ENCODE measurements at places on chromosomes 1 and 21.

GRCh38 chr1:220808345-220809186 is 21.9 kb downstream of the MTARC1 start:
- peak; percentile 61 for DNase-seq

DNA sequence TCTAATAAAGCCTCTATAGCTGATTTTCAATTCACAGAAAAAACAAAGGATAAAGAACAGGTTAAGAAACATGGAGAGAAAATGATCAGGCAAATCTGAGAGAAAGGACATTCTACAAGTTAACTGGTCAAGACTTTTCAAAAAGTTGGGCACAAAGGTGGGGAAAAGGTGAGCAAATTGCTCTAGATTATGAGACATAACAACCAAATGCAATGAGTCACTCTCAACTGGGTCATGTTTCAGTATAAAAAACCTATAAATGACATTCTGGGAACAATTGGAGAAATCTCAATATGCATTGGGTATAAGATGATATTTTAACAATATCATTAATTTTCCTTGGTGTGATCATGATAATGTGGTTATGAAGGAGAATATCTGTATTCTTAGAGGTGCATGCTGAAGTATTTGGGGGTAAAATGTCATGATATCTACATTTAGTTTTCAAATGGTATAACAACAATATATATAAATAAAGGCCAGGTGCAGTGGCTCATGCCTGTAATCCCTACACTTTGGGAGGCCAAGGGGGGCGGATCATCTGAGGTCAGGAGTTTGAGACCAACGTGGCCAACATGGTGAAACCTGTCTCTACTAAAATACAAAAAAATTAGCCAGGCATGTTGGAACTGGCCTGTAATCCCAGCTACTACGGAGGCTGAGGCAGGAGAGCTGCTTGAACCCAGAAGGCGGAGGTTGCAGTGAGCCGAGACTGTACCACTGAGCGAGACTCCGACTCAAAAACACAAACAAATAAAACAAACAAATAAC is 27.0 kb downstream of the ANKRD13C start:
- no peak for DNase-seq

GRCh38 chr1:106814418-106814817 is 242.1 kb upstream of the PRMT6 start:
- no peak for DNase-seq

DNA sequence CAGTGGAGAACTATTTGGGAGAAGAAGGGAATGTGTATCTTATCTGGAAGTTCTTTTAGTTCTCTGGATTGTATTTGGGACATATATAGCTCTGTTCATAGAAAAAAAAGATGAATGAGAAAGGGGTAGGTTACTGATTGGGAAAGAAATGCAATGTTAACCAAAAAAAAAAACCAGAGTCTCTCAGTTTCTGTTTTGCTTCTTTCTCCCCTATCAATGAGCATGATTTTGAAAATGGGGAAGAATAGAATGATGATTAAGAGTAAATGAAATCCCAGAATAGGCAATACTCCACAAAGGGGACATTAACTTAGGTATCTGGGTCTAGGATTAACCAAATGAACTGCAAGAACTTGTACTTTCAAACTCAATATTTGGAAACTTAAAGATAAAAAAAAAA is 92.9 kb downstream of the RHOU start:
- DNase-seq, result no peak

GRCh38 chr1:31831397-31832378 is 15.9 kb upstream of the SPOCD1 start:
- no peak for DNase-seq

All from NCI-H1105 treated with DMSO at 0.1 percent for 48 hours (cell line).